ENCODE measurements at places on chromosomes 7 and 10. TPM values are rescaled to one million over a fixed set of nuclear protein-coding genes. Genes with fewer than 3 reads are reported as not detected.

- no peak for DNase-seq
These were observed 144.6 kb upstream of the PLXNA4 start for GRCh38 chr7:132720835-132721234.

DNA sequence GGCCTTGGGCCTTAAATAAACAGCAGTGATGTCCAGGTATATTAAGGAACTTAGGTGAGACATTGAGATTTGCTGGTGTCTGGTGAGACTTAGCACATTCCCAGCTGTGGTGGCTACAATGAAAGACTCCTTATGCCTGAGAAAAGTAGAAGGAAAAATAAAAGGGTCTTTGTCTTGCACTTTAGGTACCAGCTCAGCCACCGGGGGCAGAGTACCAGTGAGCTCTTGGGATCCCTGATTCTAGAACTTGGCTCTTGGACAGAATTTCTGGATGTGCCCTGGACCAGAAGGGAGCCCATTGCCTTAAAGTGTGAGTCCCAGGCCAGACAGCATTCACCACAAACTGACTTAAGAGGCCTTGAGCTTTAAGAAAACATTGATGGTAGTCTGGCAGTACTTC lies 1038.7 kb downstream of the SORCS3 start:
- no peak for DNase-seq

GRCh38 chr10:67438605-67439304 lies 257.2 kb downstream of the CTNNA3 start:
- DNase-seq, result no peak

GRCh38 chr7:30465046-30465810 lies 13.4 kb downstream of the NOD1 start:
- DNase-seq, result no peak

GRCh38 chr7:92739091-92739490 lies 97.3 kb downstream of the CDK6 start:
- no peak for DNase-seq

DNA sequence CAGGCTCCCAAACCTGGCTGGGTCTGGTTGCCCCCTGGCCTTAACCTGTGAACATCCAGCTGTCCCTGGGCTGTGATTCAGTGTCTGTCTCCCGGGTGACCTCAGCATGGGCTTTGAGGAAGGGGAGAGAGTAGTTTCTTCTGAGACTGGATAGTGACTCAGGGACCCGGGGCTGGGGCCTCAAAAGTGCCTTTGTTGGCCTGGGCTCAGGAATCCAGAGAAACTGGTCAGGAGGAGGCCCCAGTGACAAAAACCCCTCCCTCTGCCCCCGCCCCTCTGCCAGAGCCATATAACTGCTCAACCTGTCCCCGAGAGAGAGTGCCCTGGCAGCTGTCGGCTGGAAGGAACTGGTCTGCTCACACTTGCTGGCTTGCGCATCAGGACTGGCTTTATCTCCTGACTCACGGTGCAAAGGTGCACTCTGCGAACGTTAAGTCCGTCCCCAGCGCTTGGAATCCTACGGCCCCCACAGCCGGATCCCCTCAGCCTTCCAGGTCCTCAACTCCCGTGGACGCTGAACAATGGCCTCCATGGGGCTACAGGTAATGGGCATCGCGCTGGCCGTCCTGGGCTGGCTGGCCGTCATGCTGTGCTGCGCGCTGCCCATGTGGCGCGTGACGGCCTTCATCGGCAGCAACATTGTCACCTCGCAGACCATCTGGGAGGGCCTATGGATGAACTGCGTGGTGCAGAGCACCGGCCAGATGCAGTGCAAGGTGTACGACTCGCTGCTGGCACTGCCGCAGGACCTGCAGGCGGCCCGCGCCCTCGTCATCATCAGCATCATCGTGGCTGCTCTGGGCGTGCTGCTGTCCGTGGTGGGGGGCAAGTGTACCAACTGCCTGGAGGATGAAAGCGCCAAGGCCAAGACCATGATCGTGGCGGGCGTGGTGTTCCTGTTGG lies at the start of gene CLDN4:
Gene CLDN4 (plus strand): TSS at position 316 of the 903 bp plus-strand sequence. CDS start 206 bp downstream, at position 522.
- no peak for DNase-seq

GRCh38 chr10:49594594-49594993 lies 15.5 kb upstream of the SLC18A3 start:
- no peak for DNase-seq

- DNase-seq, result no peak
These were observed 85.8 kb downstream of the NAMPT start for GRCh38 chr7:106199024-106199423.

- no peak for DNase-seq
These were observed 15.9 kb upstream of the IGF2BP3 start for GRCh38 chr7:23486002-23486773.

DNA sequence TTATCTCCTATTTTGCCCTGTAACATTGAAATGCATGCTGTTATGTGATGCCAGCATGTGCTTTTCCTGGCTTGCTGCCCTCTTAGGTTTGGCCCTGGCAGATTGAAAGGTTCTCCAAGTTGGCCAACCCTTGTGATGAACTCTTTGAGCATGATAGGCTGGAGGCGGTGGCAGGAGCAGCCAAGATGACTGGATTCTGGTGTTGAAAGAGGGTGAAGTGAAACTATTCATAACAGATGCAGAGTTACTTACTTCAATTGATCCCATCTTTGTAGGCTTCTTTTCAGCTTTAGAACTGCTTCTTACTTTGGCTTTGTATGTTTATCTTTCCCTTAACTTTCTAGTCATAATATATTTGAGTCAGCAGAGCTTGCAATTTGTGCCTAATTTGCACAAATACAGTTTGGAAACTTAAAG lies 57.6 kb downstream of the BICC1 start:
- no peak for DNase-seq

- DNase-seq, result no peak
These were observed 418.5 kb upstream of the MGMT start for GRCh38 chr10:129048513-129048912.

DNA sequence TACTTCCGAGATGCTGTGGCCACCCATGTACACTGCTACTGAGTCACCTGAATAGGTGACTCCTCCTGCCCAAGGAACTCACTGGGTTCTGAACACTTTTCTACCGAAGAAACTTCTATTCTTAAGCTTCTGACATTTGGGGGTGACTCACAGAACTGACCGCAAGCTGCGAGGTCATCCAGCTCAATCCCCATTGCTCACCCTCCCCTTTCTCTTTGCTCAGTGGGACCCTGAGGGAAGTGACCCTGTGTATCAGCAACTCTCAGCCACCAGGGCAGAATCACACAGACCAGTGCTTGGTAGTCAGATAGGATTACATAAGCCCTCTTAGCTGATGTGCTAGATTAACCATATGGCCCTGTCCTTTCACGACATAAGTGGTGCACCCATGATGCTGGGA lies 46.3 kb downstream of the INSYN2A start:
- DNase-seq, result no peak

- no peak for DNase-seq
These were observed 304.3 kb upstream of the PITRM1 start for GRCh38 chr10:3476640-3477448.

DNA sequence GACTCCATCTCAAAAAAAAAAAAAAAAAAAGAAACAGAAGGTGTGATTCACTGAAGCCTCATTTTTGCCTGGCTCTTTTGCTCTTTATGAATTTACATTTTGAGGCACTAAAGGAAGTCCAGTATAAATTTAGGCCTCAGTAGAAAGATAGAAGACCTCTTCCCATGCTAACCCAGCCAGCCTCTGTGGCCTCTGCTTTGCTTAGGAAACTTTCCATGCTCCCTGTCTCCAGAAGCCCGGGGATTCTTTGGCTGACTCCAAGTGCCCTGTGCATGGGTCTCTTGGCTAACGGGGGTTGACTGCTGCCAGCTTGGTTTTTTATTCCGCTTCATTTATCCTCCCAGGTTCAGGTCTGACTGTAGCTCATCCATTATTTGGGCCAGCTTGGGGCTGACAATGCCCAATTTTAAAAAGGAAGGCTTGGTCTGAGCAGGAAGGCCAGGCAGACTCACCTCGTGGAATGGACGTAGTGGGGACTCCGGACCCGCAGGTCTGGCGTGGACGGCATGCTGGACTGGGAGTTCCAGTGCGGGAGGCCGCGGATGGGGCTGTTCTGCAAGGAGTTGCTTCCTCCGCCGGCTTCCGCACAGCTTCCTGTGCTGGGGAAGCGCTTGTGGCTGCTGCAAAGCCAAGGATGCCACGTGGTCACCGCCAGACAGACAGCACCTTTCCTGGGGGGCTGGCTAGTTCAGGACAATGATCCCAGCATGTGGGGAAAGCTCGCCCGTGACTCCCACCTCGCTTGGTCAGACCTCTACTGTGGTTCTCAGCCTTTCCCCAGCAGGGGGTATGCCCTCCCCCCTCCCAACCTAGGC lies 72.3 kb downstream of the PRPF18 start:
- no peak for DNase-seq

GRCh38 chr10:81866753-81867152 lies 8.2 kb upstream of the NRG3 start:
- no peak for DNase-seq

DNA sequence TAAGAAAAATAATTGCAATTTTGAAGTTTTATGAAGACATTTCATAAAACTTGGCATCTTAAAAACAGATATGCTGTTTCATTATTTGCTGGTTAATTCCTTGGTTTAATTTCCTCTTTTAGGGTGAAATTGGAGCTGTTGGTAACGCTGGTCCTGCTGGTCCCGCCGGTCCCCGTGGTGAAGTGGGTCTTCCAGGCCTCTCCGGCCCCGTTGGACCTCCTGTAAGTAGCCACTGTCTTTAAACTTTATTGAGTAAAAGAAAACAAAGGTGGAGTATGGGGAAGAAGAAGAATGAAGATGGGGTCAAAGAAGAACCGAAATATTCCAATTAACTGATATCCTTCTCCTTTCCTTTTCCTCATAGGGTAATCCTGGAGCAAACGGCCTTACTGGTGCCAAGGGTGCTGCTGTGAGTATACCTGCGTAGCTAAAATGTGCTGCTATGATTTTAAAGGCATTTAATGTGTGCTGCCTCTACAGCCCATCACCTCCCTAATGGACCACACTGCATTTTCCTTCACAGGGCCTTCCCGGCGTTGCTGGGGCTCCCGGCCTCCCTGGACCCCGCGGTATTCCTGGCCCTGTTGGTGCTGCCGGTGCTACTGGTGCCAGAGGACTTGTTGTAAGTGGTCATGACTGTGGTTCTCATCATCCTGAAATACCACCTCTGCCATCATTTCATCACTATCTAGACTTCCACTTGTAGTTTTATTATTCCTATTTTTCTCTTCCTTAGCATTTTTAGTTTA lies 14.7 kb downstream of the COL1A2 start:
- DNase-seq, result no peak

GRCh38 chr10:97570789-97571471 lies 1.6 kb upstream of the ANKRD2 start:
- DNase-seq, result no peak

DNA sequence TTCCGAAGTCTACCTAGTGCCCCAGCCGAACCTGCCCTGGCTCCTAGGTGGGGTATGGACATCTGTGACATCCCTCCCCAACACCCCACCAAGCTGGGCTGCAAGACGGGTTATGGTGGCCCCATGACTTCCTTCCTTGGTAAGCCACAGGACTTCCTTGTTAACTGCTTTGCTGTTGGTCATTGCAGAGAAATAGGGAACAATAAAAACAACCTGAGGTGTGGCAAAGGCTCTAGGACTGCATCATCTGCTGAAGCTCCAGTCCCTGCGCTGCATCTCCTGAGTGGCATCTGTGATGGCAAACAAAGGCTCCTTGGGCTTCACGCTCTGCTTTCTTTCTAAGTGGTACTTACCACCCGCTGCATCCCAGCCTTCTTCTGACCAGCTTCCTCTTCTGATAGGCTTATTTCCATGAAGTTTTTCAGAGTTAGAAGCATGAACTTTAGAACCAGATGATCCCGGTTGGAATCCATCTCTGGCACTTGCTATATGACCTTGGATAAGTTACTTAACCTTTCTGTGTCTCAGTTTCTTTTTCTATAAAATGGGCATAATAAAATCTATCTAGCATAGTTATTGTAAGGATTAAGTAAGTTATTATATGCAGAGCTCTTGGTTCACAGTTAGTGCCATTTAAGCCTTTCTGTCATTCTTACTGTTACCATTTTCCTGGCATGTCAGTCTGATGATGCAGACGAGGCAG lies 216.8 kb downstream of the RPS24 start:
- no peak for DNase-seq

GRCh38 chr10:19815731-19816410 lies 361 bp upstream of the PLXDC2 start:
- DNase-seq, result peak; percentile 59

- no peak for DNase-seq
These were observed 35.2 kb upstream of the FZD1 start for GRCh38 chr7:91228927-91229558.

GRCh38 chr10:51649064-51649463 lies 50.3 kb downstream of the CSTF2T start:
- no peak for DNase-seq

GRCh38 chr7:70573696-70574095 lies 558.2 kb upstream of the GALNT17 start:
- no peak for DNase-seq

GRCh38 chr10:43707770-43708169 lies 59.1 kb upstream of the ZNF32 start:
- no peak for DNase-seq

DNA sequence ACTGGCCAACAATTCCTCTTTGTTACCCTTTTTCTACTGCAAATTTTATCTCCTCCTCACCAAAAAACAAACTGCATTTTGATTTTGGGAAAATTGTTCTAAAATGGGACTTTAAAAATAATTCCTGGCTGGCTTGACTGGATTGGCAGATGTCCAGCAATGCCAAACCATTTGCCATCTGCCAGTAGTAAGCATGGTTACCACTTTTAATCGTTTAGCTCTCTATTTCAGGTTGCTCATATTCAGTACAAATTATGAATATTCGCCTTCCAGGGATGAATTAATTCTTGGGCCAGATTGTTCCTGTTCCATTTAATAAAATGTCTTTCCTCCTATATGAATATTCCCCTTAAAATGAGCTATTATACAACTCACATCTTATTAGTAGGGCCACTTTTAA lies 35.7 kb downstream of the SMNDC1 start:
- no peak for DNase-seq

- DNase-seq, result no peak
These were observed 120.9 kb upstream of the NAMPT start for GRCh38 chr7:106405697-106406141.

GRCh38 chr7:77222819-77223218 lies 23.2 kb upstream of the FGL2 start:
- DNase-seq, result no peak

- DNase-seq, result no peak
These were observed 39.8 kb downstream of the MAD1L1 start for GRCh38 chr7:2192831-2193534.

- DNase-seq, result no peak
These were observed 20.0 kb upstream of the CREB5 start for GRCh38 chr7:28392289-28392688.

Gene CALML3
- total RNA-seq, result not detected

Gene WNT2
- 0.86 TPM for total RNA-seq

Gene EPDR1
- total RNA-seq, result 7.9 TPM

Gene TAS2R3
- 0.58 TPM for total RNA-seq

Gene OPALIN
- not detected for total RNA-seq

Gene MRLN
- not detected for total RNA-seq

Gene UCN3
- total RNA-seq, result not detected

Gene PROSER2
- total RNA-seq, result 38.3 TPM

Gene AIFM2
- total RNA-seq, result 14.5 TPM

Gene NEURL1
- 1.7 TPM for total RNA-seq

Gene HNRNPH3
- total RNA-seq, result 26.8 TPM

Gene MYPN
- total RNA-seq, result not detected
